ENCODE measurements at places on chromosomes 11 and 22.
A peak's percentile ranks its signal among the peaks of the same experiment; 100 is the strongest.

GRCh38 chr11:102933627-102934026, 21.9 kb downstream of the MMP13 start:
- no peak for DNase-seq

GRCh38 chr11:13486926-13487660, 8.7 kb downstream of the PTH start:
- no peak for DNase-seq

- DNase-seq: no peak
Observed at GRCh38 chr11:68821670-68822069, 20.0 kb downstream of the CPT1A start.

- no peak for DNase-seq
Observed at GRCh38 chr11:96567667-96568066, 177.9 kb downstream of the JRKL start.

DNA sequence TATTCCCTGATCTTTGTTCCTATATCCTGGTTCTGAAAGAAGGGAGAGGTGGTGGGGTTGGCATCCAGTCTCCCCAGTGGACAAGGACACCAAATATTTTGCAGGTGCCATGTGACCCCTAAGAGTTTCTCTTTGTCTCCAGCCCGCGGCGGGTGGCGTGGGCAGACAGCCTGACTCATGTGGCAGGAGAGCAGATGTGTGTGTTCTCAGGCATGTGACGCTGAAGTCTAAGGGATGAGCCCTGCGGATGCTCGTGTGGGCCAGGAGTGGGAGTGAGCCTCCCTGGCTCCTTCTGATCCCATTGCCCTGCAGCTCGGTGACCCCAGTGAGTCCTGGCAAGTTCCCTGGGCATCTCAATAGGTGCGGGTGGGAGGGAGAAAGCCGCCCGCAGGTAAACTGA, 94.8 kb upstream of the TBCEL start:
- no peak for DNase-seq

DNA sequence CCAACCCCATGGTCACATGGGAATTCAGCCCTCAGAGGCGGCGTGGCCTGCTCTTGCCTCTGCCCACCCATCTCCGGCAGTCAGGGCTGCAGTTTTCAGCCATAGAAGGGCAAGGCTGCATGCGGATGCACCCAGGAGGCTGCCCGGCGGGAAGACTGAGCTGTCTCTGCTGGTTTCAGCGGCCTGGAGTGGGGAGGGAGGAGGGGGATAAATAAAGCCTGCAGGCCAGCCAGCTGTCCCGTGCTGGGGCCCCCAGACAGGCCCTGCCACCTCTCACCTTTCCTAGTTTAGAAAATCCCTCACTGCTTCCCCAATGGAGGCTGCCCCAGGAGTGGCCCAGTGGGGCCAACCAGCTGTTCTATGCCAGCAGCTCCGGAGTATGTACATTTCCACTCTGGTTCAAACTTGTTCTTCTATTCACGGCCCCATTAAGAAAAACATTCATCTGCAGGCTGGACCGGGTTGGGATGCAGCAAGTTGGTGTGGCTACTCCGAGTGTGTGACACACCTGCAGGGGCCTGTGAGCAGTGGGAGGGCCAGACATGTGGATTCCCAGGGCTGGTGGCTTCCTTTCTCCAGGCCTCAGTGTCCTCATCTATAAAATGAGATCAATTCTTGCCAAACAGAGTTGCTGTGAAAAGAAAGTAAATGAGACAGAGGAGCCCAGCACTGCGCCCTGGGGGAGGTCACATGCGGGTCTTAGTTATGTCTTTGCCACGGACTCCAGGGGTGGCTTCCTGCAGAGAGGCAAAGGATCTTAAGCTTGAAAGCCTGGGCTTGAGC, 5.0 kb downstream of the MICALL1 start:
- DNase-seq: no peak

DNA sequence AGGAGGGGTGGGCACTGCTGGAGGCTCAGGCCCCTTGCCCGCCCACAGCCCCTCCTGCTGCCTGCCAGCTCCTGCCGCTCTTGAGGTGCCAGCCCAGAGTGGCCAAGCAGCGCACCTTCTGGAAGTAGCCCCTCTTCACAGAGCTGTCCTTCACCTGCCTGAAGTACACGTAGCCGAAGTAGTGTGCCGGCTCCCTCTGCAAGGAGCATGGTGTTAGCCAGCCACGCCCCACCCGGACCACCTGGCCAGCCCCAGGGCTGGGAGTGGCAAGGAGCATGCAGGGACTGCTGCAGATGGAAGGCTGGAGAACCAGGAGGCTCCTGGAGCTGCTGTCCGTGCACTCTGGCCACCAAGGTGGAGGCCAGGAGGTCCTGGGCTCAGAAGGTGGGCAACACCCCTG, 9.6 kb downstream of the DENND6B start:
- DNase-seq: no peak

GRCh38 chr11:10725907-10726253, 25.2 kb upstream of the CTR9 start:
- no peak for DNase-seq

DNA sequence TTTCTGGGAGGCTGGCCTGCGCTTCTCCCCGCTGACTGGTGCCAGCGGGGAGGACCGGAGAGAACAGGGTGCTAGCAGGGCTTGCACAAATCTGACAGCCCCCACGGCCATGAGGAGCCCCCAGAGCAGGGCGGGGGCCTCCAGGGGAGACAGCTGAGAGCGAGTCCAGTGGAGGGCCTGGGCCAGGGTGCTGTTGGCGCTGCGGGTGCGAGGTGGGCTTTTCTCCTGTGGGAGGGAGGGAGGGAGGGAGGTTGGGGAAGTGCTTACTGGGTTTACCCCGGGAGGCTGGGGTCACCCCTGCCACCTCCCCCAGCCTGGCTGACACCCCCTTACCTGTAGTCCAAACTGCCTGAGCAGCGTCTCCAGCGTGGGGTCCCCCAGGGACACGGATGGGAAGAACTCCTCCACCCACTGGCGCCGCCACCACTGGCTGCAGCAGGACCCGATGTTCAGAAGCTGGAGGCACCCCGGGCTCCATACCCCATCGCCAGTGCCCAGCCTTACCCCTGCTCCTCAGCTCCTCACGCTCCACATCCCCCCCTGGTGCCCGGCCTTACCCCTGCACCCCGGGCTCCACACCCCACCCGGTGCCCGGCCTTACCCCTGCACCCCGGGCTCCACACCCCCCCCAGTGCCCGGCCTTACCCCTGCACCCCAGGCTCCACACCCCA, 3.9 kb downstream of the LMF2 start:
- DNase-seq: no peak

DNA sequence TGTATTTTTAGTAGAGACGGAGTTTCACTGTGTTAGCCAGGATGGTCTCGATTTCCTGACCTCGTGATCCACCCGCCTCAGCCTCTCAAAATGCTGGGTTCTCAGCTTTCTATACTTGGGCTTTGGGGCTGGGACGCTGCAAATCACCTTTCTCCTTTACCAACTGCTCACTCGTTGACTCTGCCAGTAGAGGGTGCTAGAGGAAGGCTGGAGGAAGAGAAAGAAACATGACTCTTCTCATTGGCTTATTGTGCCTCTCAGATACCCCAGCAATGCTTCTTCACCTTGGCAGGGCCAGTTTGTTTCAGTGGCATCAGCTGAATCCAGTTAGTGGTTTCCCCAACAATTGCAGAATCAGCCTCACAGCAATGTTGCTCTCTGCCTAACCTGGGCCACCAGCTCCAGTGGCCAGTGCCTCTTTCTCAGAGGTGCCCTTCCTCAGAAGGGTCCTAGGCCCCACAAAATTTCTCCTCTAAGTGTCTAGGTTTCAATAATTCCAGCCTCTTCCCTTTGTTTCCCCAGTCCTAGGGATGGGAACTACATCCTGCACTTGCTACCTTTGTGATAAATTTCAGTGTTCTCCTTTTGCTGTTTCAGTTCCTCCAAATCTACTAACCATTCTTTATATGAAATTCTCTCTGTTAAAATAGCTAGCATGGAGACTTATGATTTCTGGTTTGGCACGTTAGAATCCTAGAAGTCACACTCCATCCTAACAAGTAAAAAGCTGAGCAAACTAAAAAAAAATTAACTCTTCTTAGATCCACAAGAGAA, 71.5 kb upstream of the VSTM5 start:
- peak; percentile 40 for DNase-seq

GRCh38 chr11:2807801-2808241, 77.8 kb downstream of the CDKN1C start:
- DNase-seq: no peak

- DNase-seq: no peak
Observed at GRCh38 chr11:118252688-118253087, 523 bp upstream of the MPZL3 start.

- DNase-seq: no peak
Observed at GRCh38 chr11:99865951-99866350, 821.1 kb upstream of the ARHGAP42 start.
